ENCODE measurements at places on chromosomes 11 and 22.

DNA sequence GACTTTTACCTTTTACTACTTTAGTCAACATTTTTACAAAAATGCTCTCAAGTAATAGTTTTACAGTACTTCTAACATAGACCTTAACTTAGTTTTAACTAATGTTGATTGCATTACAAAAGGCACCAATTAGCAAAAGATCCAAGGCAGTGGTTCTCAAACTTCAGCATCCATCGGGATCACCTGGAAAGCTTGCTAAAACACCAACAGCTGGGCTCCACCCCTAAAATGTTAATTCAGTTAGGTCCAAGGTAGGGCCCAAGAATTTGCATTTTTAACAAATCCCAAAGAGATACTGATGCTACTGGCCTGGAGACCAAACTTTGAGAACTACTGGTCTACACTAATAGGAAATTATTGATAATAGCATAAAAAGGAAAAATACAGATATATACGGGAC lies 5.9 kb downstream of the MTMR2 start:
- DNase-seq, result no peak

DNA sequence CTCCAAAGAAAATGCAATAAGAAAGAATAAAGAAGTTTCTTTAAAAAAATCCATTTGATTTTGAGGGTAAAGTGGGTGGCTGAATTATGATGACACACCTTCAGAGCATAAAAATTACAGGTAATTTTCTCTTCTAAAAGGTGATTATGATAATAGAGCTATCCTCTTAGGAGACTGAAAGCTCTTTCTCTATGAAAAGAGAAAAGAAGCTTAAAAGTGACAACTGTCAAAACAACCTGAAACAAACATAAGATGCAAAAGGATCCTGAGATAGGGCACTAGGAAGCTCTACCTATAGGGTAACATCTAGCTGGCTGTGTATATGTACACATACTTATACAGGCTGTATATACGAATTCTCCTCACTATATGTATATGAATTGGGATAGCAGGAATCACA lies 270.2 kb downstream of the GUCY1A2 start:
- no peak for DNase-seq

DNA sequence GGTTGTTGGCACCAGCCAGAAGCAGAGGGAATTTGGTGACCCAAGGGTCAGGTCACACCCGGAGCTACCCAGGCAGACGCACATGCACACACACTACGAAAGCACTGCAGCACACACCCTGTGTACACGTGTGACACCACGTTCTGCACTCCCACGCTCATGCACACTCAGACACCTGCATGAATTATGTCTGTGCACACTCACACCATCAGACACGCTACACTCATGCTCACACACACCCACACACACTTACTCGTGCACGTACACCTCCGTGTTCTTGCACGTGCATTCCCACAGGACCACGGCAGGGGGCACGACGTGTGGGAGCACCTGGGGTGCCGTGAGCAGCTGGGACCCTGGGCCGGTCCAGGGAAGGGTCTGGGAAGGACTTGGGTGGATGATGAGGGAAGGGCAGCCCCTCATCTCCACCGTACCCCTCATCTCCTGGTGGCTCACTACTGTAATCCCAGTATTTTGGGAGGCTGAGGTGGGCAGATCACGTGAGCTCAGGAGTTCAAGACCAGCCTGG lies 20.8 kb upstream of the GAL start:
- no peak for DNase-seq

DNA sequence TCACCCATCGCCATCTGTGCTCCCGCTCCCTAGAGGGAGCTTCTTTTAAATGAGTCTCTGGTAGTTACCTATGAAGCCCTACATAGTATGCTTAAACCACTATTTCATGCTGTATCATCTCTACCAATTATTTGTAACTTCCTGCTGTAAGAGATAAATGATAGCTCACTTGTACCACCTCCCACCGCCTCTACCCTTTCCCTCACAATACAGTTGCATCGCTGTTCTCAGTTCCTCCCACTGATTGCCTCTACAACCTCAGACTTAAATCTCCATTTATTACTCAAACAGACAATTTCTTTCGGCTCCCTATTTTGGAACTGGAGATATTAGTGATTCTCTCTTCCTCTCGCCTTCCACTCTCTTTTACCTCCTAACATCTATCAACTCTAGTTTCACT lies 222.9 kb upstream of the ZC3H12C start:
- DNase-seq, result no peak

DNA sequence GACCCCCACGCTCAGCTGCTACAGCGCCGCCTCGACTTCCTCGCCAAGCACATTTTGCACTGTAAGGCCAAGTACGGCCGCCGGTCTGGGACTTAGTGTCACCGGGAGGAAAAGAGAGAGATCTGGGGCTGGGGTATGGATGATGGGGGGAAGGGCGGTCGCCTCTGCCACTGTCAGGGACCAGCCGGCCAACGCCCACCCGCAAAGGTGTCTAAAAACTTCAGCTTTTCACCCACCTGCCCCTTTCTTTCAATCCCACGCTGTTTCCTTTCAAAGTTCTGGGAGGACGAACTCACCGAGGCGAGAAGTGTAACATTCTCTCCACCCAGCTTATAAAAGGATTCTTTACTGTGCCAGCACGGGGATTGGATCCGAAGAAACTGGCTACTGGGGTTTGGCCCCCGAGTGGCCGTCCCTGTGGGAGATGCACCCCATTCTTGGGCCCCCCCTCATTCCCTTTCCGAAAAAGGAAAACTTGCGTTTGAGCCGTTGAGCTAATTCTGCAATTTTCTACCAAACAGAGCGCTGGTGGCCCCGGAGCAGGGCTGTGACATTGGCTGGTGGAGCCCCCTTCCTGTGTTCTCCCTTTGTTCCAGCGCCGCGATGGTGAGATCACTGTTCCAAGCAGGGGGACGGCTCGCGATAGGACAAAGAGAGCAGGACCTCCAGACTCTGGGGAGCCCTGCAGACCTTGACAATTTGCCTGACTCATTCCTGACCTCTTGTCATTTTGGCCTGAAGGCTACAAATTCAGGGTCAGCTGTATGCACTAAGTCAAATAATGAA lies 1.8 kb downstream of the FJX1 start:
- DNase-seq, result no peak

GRCh38 chr11:20529757-20530156 lies 69.7 kb upstream of the SLC6A5 start:
- no peak for DNase-seq

DNA sequence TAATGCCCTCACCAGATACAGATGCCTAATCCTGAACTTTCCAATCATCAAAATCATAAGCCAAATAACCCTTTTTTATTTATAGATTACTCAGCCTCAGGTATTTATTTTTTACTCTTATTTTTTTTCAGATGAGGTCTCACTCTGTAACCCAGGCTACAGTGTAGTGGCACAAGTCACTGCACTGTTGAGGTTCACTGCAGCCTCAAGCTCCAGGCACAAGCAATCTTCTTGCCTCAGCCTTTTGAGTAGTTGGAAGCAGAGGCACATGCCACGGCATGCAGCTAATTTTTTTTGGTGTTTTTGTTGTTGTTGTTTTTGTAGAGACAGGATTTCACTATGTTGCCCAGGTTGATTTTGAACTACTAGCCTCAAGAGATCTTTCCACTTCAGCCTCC lies 49.5 kb downstream of the TTC28 start:
- no peak for DNase-seq

GRCh38 chr22:23626286-23626975 lies 5.7 kb downstream of the DRICH1 start:
- no peak for DNase-seq

DNA sequence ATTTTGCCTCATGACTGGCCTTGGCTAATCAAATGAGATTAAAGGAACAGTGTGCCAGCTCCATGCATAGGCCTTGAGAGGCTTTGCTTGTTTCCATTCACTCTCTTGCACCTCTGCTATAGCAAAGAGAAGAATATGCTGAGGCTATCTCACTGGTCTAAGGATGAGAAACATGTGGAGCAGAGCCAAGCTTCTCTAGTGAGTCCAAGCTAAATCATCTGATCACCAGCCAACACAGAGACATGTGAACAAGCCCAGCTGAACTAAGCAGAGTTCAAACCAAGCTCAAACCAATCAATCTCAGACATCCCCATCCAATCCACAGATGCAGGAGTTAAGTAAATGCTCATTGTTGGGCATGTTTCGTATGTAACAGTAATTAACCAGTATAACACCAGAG lies 69.4 kb upstream of the API5 start:
- DNase-seq, result no peak

GRCh38 chr11:86179646-86180064 lies 64.9 kb upstream of the EED start:
- DNase-seq, result no peak

DNA sequence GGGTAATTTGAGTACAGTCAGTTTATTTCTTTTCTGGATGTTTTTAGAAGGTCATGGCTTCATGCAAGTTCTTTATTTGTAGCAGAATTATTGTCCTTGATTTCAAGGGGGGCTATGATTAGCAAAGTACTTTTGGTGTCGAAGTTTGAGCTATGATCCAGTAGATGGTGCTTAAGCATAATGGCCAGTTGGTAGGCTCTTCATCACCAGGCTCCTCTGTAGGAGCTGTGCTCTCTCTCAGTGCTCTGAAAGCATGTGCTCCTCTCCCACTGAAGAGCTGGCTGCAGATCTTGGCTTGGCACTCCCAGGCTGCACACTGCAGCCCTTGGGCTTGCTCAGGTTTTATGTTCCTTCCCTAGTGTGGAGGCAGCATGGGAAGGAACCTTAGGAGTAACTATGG lies 852.7 kb downstream of the LUZP2 start:
- no peak for DNase-seq

DNA sequence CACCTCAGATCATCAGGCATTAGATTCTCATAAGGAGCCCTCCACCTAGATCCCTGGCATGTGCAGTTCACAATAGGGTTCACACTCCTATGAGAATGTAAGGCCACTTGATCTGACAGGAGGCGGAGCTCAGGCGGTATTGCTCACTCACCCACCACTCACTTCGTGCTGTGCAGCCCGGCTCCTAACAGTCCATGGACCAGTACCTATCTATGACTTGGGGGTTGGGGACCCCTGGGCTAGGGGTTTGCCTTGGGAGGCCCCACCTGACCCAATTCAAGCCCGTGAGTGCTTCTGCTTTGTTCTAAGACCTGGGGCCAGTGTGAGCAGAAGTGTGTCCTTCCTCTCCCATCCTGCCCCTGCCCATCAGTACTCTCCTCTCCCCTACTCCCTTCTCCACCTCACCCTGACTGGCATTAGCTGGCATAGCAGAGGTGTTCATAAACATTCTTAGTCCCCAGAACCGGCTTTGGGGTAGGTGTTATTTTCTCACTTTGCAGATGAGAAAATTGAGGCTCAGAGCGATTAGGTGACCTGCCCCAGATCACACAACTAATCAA lies 2.2 kb downstream of the APOC3 start:
- DNase-seq, result no peak

GRCh38 chr11:94295534-94295933 lies 8.8 kb upstream of the IZUMO1R start:
- DNase-seq, result no peak

DNA sequence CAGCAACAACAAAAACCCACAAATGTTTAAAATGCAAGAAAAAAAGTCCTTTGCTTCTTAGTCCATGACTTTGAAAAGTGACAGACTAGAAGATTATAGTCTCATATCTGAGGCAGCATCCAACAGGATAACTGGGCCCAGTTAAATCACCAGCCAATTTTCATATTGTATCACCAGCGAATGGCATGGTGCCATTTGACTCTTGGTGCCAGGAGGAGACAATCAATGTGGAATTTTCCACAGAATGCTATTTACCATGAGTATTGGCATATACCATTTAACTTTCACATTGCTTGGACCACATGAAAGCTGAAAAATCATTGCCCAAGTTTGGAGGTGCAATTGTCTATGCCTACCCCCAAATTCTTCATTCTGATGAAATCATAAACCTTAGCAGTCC lies 255.5 kb downstream of the TENM4 start:
- DNase-seq, result no peak

DNA sequence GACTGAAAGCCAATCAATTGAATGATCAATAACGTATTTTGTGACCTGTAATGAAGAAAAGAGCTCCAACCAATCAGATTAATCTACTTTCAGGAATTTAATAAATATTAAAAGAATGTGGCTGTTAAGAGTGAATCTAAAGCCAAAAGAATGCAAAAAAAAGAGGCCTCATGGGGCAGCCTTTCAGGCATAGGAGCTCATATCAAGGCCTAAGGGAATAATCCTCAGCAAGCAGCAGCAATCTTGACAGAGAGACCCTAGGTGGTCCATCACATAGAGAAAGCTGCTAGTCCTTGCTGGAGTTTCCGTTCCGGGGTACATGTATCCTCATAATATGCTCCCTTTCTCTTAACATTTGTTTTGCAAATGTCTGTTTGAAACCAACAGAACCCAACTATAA lies 313.1 kb upstream of the PITPNB start:
- no peak for DNase-seq

- DNase-seq, result peak; percentile 12
Observed at GRCh38 chr22:49325531-49326395, 501.9 kb downstream of the BRD1 start.

DNA sequence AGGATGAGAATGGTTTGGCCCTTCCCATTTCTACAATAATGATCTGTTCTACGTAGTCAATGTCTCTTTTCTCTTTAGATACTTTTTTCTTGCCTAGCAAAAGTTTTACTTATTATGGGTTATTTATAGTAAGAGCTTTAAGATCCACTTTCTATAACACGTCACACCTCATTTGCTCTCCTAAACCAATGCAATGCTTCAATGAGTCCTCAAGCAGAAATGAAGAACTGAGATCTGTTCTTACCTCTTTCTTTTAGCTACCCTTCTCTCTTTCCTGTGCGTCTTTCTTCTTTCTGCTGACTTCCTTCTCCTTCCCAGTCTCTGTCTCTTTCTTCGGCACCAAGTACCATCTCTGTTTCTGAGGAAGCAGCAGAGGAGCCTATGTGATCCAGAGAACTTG lies 61.8 kb downstream of the SNX19 start:
- DNase-seq, result no peak

- DNase-seq, result no peak
Observed at GRCh38 chr11:123364080-123364479, 66.0 kb upstream of the GRAMD1B start.

DNA sequence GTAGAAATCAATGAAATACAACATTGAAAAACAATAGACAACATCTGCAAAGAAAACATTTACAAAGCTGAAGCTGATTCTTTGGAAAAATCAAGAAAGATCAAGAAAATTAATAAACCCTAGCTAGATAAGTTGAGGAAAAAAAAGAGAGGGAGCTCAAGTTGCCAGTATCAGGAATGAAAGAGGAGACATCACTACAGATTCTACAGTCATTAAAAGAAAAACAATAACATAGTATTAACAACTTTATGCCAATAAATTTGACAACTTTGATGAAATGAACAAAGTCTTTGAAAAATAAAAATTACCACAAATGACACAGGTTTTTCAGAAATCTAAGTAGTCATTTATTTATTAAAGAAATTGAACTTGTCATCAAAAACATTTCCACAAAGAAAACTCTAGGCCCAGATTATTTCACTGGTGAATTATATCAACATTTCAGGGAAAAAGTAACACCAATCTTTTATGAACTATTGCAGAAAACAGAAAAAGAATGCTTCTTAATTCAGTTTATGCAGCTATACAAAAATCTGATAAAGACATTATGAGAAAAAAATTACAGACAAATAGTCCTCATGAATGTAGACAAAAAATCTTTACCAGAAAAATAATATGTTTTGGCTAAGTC lies 39.2 kb downstream of the POU2AF1 start:
- DNase-seq, result no peak

GRCh38 chr22:50485221-50486131 lies 1.2 kb upstream of the MIOX start:
- DNase-seq, result no peak

- no peak for DNase-seq
Observed at GRCh38 chr11:2470495-2470894, 25.7 kb downstream of the KCNQ1 start.

GRCh38 chr11:100830274-100830673 lies 143.2 kb downstream of the ARHGAP42 start:
- DNase-seq, result no peak

Measured in stimulated activated effector memory CD8-positive, alpha-beta T cell treated with anti-CD3 and anti-CD28 coated beads, Interleukin-12 subunit alpha, Interleukin-12 subunit beta, amount 100 ng/mL, for 72 hours (primary cell).